ENCODE measurements at places on chromosomes 7 and 10. TPM values are rescaled to one million over a fixed set of nuclear protein-coding genes. Genes with fewer than 3 reads are reported as not detected.

DNA sequence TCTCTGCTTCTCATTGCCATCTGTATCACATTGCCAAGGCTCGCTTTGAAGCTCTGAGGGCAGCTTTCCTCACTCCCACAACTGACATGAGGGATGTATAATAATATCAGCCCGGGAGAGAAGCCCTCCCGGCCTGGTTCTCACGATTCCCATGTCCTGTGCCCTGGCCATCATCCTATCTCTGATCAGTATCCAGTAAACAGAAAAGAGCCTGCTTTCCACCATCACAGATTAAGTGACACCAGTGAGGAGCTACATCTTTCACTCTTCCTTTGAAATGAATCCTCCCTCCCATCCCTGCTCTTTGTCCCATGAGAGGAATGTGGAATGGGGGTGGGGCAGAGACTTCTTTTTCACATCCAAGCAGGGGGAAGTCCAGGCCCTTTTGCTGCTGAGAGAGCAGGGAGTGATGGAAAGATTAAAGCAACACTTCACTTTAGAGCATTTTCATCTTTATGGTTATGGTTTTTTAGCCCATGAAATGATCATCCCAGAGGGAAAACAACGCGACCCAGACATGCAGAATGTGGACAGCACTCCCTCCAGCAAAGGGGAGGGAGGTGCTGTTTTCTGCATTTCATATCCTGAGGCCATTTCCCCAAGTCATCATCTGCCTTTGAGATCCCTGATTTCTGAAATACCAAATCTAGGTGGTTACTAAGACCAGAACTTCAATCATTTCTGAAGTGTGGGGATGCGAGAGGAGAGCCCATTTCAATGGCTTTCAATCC is 84.6 kb upstream of the LYZL1 start:
- DNase-seq: no peak

DNA sequence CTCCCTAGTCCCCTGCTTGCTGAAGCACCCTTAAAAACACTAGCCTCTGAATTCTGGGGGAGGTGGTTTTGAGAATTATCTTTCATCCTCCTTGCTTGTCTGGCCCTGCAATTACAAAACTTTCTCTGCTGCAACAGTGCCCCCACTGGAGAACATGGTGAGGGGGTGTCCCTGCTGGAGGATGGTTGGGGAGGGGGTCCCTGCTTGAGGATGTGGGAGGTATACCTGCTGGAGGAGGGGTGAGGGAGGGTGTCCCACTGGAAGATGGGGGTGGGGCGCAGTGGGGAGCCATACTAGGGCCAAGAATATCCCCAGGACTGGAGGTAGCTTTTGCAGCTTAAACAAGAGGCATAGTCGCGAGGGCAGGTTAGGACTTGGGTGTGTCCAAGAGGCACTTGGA is 3.2 kb upstream of the POLM start:
- no peak for DNase-seq

DNA sequence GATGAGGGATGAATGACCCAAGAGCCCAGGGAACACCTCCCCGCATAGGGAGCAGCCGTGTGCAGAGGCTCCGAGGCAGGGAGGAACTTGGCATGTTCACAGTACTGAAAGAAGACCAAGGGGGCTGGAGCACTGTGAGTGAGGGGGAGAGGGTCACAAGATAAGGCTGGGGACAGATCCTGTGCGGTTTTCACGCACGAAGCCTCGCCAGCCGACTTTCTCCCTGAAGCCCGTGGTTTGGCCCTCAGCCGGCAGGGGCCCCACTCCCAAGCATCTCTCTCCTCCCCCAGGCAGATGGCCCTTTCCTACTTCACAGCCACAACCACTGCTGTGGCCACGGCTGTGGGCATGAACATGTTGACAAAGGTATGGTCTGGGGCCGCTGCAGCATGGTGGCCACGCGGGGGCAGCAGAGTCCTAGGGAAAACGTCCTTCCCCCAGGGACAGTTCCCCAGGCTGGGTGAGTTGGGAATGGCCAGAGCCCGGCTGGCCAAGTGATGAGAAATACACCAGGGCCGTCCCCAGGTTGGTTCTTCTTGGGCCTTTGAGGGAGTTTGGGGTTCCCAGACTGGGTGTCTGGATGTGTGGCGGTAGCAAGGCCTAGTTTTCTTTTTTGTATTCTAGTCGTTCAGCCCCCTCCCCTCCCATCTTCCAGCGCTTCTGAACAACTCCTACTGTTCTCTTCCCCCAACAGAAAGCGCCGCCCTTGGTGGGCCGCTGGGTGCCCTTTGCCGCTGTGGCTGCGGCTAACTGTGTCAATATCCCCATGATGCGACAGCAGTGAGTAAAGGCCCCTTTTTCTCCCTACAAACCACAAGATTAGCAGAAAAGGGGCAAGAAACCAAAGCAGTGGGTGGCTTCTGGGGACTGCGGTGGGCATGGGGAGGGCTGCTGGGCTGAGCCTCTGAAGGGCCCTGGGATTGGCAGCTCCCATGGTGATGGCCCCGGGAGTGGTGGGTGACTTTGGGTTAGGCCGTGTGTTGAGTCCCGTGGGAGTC is 14.4 kb upstream of the WBP1L start:
- peak; percentile 81 for DNase-seq

GRCh38 chr10:62652114-62652513 is 152.4 kb upstream of the ADO start:
- DNase-seq: no peak

GRCh38 chr10:101019440-101019703 is 11.6 kb downstream of the PDZD7 start:
- DNase-seq: no peak

Gene UCN3
- not detected for polyA plus RNA-seq

Gene SLC18A3
- not detected for polyA plus RNA-seq

Gene SGCE
- not detected for polyA plus RNA-seq

Measured in CD14-positive monocyte (primary cell).